Stimulated activated CD4-positive, alpha-beta T cell treated with anti-CD3 and anti-CD28 coated beads, Interleukin-12 subunit alpha, Interleukin-12 subunit beta, amount 100 ng/mL, for 24 hours (primary cell): ENCODE measurements at places on chromosomes 2 and 18.

DNA sequence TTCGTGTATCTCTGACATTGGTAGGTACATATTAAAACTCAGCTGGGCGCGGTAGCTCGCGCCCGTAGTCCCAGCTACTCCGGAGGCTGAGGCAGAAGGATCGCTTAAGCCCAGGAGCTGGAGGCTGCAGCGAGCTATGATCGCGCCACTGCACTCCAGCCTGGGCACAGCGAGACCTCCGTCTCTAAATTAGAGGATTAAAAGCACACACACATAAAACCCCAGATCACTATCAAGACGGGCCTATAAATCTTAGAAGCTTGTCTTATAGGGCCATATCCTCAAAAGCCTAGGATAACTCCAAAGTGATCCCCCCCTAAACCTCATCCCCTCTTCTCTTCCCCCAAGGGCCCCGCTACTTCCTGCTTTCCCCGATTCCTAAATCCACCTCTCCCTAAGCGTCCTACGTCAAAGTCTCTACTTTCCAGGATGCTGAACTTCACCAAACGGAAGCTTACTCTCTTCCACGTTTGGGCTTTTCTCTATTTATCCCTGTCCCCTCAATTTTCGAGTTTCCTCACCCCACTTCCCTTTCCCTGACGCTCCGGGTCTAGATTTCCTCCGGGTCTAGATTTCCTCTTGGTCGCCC is 707 bp downstream of the KRCC1 start:
- DNase-seq = no peak

- no peak for DNase-seq
These were observed 330.5 kb downstream of the LRRTM4 start for GRCh38 chr2:77191665-77192064.

DNA sequence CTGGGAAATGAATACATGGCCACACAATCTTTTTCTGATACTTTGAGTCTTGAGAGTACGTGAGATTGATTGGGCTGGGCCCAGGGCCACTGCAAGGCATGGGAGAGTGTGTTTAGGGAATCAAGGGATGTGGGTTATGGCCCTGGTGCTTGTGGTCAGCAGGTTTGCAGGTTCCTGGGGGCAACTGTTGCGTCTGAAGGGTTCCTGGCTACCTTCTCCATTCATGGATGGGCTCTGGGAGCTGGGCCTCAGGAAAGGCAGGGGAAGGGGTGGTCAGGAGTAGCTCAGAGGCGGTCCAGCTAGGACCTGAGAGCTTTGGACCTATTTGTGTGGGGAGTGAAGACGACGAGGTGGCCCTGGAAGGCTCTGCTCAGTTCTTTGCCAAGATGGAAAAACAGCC is 8.4 kb upstream of the ZAP70 start:
- DNase-seq = no peak

- DNase-seq = no peak
These were observed 46.6 kb downstream of the HDAC4 start for GRCh38 chr2:239354132-239354790.

GRCh38 chr2:233353769-233354499 is at the start of gene DGKD:
Gene DGKD, plus strand, starts transcription at chr2:233354494. Its CDS starts 25 bp downstream, at chr2:233354519.
- peak; percentile 43 for DNase-seq

DNA sequence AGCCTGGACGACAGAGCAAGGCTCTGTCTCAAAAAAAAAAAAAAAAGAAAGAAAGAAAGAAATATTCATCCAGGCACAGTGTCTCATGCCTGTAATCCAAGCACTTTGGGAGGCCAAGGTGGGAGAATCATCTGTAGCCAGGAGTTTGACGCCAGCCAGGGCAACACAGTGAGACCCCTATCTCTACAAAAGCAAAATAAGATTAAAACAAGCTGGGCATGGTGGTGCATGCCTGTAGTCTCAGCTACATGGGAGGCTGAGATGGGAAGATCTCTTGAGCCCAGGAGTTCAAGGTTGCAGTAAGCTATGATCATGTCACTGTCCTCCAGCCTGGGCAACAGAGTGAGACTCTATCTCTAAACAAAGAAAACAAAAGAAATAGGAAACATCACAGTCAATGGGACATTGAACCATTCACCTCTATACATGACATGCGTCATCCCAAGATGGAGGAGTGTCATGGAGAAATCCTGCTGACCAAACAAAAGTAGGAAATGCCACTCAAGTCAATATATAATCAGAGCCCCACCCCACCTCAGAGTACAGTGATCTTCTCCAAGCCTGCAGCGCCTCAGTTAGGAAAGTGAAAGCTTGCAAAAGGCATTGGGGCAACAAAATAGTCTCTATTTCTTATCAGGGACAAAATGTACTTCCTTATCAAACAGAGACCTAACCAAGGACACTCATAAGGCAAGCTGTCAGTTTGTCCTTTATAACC is 9.8 kb downstream of the FEV start:
- no peak for DNase-seq

DNA sequence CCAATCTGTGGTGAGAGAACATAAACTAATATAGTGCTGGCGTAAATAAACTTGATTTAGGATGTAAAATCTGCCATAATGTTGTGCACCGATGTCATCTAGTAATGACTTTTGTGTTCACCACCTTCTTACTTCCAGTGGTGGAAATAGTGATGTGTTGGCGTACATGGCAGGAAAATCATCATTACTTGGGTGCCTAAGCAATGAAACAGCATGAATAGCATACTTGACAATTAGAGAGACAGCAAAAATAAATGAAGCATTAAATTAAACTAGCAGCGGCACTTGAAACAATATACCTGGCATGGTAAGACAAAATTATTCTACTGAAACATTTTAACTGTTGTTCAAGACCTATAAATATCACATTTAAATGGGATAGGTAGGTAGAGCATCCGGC is 73.2 kb upstream of the DSC1 start:
- DNase-seq = no peak

GRCh38 chr2:38934742-38935141 is 45.1 kb downstream of the ARHGEF33 start:
- DNase-seq = no peak

- no peak for DNase-seq
These were observed 77.8 kb downstream of the ANTXR1 start for GRCh38 chr2:69090820-69091219.

GRCh38 chr2:172662099-172662498 is 73.5 kb upstream of the RAPGEF4 start:
- no peak for DNase-seq

DNA sequence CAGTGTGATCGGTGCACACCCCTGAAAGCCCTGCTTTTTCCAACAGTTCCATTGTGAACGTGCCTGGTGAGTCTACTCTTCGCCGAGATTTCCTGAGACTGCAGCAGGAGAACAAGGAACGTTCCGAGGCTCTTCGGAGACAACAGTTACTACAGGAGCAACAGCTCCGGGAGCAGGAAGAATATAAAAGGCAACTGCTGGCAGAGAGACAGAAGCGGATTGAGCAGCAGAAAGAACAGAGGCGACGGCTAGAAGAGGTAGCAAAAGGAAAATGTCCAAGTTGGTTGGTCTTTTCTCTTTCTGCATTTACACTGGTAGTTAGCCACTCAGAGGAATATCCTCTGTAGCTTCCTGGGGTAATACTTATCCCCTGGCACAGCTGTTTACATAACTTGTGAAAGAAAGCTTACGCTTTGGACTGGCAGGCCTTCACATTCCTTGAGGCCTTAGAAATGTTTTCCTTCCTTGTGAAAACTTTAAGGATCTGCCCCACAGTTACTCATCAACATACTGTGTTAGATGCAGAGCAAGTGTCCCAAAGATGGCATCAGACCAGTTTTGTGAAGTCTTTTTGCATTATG is 146.6 kb downstream of the MAP4K4 start:
- no peak for DNase-seq

GRCh38 chr18:13611601-13612195 is 114.7 kb downstream of the FAM210A start:
- peak; percentile 17 for DNase-seq

DNA sequence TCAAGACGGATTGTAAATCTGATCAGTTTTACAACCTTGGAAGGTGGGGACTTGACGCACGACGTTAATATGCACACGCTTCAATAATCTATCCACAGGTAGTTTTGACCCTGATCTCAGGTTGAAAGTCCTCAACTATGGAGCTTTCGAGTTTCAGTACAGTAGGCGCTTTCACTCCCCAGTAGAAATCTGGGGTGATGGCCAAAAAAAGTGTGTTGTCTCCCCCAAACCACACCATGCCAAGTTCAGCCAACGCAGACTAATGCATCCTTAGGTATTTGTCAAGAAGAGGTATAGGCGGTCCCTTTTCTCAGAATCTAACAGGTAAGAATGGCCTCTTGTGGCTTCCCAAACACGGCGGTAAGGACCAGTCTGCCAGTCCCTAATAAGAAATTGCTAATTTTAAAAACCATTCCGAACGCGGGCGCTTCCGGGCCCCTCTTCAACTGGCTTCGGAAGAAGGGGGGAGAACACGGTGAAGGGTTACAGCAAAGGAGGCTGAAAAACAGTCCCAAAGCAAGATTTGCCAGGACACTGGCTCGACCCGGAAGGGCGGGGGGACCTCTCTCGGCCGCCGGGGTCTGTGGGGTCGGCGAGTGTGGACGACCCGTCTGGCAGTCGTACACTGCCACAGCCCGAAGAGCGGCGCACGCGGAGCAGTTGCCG is 659 bp downstream of the FAM210A start:
- DNase-seq = peak; percentile 1

GRCh38 chr2:197547163-197547900 is 31.5 kb downstream of the MOB4 start:
- no peak for DNase-seq

DNA sequence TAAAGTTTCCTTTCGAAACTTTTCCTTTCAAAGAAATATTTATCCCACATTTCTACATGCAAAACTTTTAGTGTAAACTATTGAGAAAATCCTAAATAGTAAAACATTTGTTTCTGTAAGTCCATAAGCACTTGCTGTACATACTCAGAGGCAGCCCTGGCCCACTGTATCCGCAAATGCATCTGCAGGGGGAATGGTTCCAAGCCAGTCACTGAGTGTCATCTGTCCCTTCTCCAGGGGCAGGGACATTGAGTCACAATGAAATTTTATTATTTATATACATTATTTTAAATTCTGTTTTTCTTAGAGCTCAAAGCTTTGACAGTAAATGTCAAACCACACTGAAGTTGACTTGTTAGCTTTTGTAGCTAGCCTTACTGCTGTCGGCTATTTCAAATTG is 367.2 kb downstream of the MTX2 start:
- DNase-seq = no peak
